Stimulated activated CD8-positive, alpha-beta memory T cell treated with anti-CD3 and anti-CD28 coated beads, Interleukin-7, amount 100 ng/mL, for 1 hour (primary cell): ENCODE measurements at places on chromosomes 6 and 20.
A peak's percentile ranks its signal among the peaks of the same experiment; 100 is the strongest.

- no peak for DNase-seq
Observed at GRCh38 chr6:126040394-126040793, 54.1 kb downstream of the TRMT11 start.

DNA sequence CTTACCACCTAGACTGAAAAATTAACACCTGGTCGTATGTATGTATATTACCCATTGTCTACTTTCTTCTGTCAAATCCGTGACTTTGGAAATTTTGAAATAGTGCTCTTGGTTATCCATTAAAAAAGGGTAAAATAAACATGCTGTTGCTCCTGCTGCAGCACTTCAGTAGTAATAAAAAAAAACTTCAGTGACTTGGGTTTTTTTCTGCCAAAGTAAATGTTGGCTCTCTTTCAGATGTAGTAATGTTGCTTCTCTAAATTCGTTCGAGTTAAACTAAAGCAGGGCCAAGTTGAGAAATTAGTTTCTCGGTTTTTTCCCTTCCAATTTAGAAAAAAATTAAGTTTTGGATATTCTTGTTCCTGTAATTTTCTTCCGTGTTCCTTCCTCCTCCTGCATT is 34.2 kb downstream of the JARID2 start:
- DNase-seq, result no peak

GRCh38 chr6:18102783-18103509 is 19.5 kb downstream of the NHLRC1 start:
- no peak for DNase-seq

DNA sequence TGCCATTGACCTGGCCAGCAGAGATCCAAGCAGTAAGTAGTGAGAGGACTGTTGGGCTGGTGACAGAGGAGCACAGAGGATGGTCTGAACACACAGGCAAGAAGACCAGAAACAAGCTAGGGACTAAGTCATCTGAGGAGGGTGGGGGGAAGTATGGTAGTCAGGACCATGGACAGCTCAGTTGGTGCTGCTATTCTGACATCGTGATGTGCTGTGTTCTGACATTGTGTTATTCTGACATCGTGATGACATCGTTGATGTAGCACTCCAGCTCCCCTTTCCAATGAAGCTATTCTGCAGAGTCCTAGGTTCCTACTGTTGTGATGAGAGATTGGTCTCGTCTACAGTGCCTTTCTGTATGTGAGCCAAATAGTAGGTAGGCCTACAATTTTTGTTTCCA is 28.7 kb downstream of the CFAP206 start:
- DNase-seq, result peak; percentile 7

GRCh38 chr6:30640481-30640880 is 6.5 kb upstream of the C6orf136 start:
- no peak for DNase-seq

DNA sequence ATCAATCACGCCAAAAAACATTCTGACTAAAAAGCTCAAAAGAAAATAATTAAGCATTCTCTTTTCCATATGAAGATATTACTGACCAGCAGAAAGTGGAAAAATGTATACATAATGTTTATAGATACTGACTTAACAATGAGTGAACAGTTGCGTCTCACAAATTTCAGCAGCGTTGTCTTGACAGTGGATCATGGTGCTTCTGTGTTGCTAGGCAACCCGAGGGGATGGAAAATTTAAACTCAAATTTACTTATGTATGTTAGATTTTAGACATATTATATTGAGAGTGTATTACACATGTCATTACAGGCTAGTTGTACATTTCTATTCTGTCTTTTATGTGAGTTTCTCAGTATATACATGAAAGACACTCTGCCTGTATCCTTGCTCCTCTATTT is 110.2 kb downstream of the LAMA2 start:
- DNase-seq, result no peak

DNA sequence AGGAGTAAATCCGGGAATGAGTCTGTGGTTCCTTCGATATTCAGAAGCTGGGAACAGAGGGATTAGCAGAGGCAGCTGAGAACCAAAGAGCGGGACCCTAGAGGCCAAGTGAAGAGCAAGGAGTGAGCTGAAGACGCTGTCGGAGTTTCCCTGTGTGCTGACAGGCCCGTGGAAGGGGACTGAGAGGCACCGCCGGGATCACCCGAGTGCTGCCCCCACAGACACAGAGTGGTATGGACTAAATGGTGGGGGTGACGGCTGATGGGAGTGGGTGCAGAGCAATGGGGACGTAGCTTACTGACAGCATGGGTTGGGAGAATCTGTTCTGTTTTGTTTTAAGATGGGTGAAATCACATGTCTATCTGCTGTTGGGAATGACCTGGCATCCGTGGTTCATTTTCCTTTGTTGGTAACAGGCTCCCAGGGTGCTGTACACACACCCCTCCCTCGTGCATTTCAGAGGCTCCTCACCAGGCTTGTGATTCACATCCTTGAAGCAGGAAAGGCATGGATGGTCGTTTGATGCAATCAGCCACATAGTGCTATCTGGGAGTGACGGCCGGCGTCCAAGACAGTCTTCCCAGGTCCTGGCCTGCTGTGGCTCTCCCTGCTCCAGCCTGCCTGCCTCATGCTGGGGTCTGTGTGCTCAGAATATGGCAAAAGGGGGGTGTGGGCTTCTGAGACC is 97.4 kb downstream of the THBS2 start:
- no peak for DNase-seq

DNA sequence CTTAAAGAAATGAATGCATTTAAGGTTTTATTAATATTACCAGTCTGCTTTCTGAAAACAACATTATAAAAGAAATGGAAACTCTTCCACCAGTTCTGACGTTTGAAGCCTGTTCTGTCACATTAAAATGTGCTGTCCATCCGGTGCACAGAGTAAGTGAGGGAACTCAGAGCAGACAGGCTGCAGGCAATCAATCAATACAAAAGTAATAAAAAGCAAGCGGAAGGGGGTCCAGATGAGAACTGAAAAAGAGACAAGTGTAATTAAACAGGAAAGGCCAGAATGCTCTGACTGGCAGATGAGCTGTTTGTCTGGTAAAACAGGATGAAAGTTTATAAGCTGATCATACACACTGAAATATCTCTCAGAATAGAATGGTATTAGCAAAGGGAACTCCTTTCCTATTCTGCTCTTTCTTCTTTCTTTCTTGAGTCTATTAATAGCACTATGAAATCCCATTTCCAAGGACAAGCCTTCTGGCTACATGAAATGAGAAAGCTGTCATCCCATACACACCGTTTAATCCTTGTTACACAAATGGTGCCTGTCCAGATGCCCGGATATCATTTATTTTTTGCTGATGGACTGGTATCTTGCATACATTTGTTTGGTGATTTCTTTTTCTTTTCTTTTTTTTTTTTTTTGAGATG is 94.3 kb downstream of the RAMACL start:
- DNase-seq, result no peak

- DNase-seq, result no peak
Observed at GRCh38 chr6:40545954-40546353, 41.2 kb downstream of the LRFN2 start.

DNA sequence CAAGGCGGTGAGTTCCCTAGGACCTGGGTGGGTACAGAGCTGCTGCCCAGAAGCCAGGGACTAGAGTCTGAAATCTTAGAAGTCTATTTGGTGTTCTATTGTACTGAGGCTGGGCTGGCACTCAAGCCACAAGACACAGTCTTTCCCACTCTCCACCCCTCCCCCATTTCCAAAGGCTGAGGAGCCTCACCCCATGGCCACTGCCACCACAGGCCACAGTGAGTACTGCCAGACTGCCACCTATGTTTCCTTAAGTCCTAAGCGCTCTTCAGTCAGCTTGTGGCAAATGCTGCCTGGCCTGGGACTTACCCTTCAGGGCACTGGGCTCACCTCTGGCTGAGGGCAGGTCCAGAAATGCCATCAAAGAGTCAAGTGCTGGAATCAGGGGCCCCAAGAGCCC is 469.3 kb downstream of the HAO1 start:
- no peak for DNase-seq

DNA sequence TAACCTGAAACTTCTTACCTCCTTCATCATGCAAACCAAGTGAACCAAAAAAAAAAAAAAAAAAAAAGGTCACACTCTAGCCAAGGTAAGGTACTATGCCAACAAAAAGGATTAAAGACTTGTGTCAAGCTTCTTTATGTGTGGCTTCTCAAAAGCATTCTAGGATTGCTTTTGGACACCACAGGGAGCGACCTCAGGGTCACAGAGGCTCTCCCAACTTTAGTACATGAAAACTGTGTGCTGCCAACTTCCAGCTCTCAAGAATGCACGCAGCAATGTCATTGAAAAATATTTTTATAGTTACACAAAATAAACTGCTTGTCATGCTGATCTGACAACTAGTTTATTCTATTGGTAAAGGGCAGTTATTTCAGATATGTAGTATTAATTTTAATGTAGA is 243.8 kb downstream of the PLCB1 start:
- DNase-seq, result no peak
